ENCODE measurements at places on chromosomes 5 and 9.

- DNase-seq = no peak
Measured at GRCh38 chr9:116288658-116289057, 135.1 kb downstream of the PAPPA start.

- DNase-seq = no peak
Measured at GRCh38 chr5:80569961-80570786, at the start of gene ANKRD34B. TSS of gene ANKRD34B (minus strand) at chr5:80570280. CDS start at chr5:80560019, 10,261 bp downstream.

DNA sequence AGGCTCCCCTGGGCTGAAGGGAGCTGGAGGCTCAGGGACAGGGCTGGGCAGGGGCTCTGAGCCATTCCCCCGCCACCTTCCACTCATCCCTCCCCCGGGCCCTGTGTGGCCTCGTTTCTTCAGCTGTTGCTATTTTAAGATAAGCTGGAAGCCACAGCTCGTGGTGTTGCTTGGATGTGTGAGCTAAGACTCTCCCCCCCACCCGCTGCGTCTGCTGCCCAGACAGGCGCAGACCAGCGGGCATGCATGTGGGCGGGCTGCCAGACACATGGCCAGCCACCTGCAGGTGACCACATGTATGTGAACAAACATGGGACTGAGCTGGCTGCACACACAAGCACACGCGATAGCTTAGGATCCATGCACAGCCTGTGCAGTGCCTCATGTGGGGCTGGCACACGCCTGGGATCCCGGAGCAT is 8.7 kb downstream of the SNCB start:
- DNase-seq = no peak

DNA sequence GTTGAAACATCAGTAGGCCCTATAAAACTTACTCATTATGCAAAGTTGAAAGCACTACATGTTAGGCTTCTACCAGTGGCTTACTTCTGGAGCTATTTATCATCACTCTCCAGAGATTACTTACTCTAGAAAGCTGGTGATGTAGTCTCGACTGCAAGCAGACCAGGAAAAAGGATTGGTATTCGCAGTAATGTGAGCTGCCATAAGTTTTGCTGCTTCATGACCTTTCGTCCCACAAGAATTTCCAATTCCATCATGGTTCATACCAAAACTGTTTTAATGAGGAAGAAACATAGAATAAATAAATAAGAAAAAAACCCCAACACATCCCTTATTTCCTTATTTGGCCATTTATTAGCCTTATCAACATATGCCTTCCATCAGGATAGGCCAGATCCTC is 181.9 kb downstream of the ADAMTS6 start:
- DNase-seq = no peak

DNA sequence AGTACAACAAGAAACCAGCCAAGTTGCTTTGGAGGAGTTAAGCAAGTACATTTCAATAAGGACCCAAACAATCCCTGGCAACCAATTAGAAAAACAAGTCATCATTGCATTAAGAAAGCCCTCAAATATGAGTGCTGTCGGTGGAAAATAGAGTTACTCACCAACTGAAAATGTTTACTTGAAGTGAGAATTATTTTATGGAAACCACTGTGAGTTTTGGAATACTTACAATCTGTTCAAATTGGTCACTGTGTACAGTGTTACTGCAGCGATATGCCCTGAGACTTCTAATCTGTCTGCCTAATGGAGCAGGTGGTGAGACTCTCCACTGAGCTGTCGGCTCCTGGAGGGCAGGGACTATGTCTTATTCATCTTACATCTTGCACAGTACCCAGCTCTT is 1073.2 kb upstream of the DMAC1 start:
- DNase-seq = no peak
